ENCODE measurements at places on chromosomes 16 and 17.

- DNase-seq: no peak
Observed at GRCh38 chr16:67672306-67672705, 5.7 kb downstream of the C16orf86 start.

DNA sequence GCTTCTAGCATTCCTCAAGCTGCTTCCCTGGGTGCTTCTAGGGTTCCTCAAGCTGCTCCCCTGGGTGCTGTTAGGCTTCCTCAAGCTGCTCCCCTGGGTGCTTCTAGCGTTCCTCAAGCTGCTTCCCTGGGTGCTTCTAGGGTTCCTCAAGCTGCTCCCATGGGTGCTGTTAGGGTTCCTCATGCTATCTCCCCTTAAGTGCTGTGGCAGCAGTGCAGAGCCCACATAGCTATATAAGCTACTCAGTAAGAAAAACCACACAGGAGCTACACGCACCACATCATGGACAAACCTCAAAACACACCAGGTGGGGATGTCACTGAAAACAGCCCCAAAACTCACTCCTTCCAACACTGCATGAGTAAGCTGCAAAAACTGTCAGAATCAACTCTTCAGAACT lies 35.2 kb downstream of the ANKRD11 start:
- DNase-seq: no peak

GRCh38 chr16:3690980-3691720 lies 26.2 kb downstream of the TRAP1 start:
- peak; percentile 64 for DNase-seq

- DNase-seq: no peak
Observed at GRCh38 chr16:72978212-72978611, 69.7 kb downstream of the ZFHX3 start.

DNA sequence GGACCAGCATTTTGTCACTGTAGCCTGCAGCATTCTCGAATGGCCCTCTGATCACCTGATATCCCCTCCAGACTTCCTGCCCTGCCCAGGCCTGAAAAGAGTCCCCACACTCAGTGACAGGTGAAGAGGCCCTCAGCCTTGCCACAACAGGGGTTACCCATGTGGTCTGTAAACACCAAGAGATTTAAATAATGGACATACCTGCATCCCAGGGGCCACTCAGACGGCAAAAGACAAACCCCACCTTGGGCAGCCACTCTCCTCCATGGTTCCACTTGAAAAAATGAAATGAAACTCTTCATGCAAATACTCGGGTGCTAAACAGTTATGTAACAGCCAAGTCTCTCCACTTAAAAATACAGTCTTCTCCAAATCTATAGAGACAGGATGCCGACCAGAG lies 22.9 kb upstream of the PECAM1 start:
- DNase-seq: no peak

GRCh38 chr16:57651344-57652333 lies 16.5 kb upstream of the ADGRG3 start:
- DNase-seq: no peak

DNA sequence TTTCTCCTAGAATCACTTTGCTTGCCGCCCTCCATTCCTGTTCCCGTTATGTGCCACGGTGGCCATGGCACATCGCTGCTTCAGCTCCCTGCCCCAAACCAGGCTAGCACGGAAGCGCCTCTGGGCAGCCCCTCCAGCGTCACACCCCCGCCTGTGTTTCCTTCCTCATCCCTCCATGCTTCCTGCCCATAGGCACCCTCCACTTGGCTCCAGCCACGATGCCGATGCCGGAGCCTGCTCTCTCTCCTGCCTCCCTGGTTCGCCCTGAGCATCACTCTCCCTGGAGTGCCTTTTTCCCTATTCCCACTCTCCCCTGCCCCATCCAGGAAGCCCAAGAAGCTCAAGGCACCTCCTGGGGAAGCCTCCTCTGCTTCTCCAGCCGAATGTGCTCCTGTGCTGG lies 3.2 kb upstream of the ARHGAP23 start:
- DNase-seq: no peak

All from skin of body (tissue), 3 donors.